Activated effector memory CD4-positive, alpha-beta T cell treated with Interleukin-2 at 50 U/mL for 16 hours (primary cell): ENCODE measurements at places on chromosomes 11 and 22.

GRCh38 chr11:45238724-45239123 is 47.4 kb downstream of the SYT13 start:
- no peak for DNase-seq

DNA sequence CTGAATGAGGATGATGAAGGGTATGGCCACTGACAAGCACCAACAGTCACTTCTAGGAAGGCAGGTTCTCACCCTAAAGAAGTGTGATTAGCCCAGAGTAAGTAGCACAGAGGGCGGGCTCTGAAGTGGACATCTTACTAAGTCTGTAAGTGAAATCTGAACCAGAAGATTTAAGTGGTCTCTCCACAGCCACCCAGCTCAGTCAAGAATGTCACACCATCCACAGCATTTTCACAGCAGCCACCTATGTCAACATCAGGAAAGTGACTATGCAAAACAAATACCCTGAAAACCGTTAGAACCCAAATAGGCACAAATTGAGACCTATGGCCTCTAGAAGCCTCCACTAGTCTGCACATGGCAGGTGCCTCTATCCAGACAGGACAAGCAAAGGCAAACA is 23.0 kb upstream of the STK33 start:
- DNase-seq, result no peak

GRCh38 chr11:47179655-47179991 is 2.9 kb upstream of the ARFGAP2 start:
- peak; percentile 12 for DNase-seq

DNA sequence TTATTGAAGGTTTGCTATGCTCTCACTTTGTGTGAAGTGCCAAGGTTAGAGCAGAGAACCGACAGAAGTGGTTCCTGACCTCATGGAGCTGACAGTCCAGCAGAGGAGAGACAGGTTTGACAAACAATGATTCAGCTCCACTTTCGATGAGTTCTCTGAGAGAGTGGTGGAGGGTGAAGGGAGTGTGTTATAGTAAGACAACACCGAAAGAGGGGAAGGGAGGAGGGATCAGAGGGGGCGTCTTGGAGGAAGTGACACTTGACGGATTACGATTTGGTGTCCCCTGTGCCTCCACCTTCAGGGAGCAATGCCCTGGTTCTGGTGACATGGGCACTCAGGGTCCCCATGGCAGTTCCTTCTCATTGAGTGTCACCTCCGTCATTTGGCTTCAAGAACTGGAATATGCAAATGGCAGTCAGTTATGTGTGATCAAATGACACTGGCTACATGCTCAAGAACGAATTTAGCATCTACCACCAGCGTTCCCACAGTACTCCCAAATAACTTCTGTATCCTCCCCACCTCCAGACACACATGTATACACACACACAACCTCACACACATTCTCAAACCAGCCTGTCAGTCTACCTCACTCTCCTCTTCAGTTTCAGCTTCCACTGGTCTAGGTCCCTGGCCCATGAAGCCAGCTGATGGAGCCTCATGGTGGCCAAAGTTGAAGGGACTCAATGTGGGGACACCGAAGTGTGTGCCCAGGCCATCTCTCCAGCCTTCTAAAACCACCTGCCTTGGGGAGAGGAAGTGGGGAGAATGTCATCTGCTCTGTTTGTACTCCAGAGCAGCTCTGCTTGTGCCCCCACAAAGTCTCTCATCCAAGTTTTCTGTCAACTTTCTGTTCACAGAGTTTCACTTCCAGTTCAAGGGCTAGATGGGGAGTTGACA is 31.4 kb upstream of the NUP160 start:
- DNase-seq, result no peak

- no peak for DNase-seq
Measured at GRCh38 chr11:28526406-28526751, 418.2 kb downstream of the METTL15 start.
